ENCODE measurements at places on chromosomes 12 and 14.

DNA sequence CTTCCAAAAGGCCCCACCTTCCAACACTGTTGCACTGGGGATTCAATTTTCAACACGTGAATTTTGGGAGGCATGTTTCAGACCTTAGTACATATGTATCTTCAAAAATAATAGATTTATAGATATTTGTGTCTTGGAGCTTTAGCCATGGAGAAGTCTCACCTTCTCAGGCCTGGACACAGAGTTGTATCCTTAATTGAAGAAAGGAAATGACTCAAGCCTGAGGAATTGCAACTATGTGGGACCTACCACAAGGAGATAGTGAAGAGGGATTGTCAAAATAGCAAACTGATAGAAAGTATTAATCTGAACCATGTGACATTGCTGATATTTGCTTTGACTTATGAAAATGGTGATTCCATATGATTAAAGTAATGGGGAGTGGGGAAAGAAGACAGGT lies 89.8 kb downstream of the ACSS3 start:
- DNase-seq: no peak

DNA sequence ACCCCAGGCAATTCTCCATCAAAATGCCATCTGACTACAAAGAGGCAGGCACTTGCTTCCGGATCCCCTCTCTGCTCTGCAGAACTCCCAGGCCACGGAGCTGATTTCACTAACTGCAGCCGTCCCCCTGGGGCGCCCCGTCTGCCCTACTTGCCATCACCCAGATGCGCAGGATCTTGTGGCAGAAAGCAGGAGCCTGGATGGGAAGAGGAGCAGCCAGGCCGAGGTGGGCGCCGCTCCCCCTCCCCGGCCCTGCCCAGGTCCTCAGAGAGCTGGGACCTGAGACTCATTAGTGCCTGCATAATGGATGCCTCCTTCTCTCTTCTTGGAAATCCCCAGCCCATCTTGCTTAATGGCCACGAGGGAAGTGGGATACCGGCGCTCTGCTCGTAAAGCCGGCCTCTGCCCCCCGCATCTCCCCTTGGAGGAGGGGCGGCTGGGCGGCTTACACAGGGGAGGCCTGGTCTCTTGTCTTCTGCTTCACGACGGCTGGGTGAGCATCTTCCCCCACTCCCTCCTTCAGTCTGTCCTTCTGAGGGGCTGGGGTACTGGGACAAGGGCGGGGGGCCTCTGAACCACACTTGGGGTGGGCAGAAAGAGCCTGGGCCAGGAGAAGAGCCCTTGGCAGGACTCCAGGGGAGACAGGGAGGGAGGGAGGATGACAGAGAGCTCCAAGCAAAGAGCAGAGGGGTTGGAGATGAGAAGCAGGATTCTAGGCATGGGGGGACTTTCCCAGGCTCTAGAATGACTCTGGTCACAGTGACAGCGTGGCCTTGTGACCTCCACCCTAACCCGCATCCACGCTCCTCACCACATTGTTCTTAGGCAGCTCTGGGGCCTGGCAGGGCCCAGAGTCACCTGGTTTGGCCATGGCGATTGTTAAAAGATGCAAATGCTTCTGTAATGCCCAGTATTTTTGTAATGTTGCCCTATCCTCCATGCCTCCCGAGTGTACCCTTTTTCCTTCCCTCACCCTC lies 19.4 kb upstream of the EML1 start:
- DNase-seq: no peak

DNA sequence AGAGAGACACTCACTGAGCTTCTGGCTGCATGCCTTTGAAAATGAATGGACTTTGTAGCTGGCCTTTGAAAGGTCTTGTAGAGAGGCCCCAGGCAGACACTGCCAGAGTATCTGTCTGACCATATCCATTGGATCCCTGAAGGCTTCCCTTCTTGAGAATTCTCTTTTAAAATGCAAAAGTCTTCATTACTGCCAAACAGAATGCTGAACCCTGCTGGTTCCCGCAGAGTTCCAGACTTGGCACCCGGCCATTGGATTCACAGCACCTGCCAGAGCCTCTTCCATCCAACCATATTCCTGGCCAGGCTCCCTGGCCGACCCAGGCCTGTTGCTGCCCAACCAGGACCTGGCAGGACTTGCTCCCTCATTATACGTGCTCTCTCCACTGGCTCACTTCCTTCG lies 182.5 kb downstream of the GXYLT1 start:
- no peak for DNase-seq

GRCh38 chr12:128970110-128970509 lies 116.8 kb downstream of the GLT1D1 start:
- no peak for DNase-seq

GRCh38 chr14:103638594-103638993 lies 9.6 kb downstream of the KLC1 start:
- no peak for DNase-seq

GRCh38 chr12:80411787-80412186 lies 32.2 kb upstream of the PTPRQ start:
- no peak for DNase-seq

- DNase-seq: no peak
Measured at GRCh38 chr14:85387181-85387580, 142.8 kb upstream of the FLRT2 start.

DNA sequence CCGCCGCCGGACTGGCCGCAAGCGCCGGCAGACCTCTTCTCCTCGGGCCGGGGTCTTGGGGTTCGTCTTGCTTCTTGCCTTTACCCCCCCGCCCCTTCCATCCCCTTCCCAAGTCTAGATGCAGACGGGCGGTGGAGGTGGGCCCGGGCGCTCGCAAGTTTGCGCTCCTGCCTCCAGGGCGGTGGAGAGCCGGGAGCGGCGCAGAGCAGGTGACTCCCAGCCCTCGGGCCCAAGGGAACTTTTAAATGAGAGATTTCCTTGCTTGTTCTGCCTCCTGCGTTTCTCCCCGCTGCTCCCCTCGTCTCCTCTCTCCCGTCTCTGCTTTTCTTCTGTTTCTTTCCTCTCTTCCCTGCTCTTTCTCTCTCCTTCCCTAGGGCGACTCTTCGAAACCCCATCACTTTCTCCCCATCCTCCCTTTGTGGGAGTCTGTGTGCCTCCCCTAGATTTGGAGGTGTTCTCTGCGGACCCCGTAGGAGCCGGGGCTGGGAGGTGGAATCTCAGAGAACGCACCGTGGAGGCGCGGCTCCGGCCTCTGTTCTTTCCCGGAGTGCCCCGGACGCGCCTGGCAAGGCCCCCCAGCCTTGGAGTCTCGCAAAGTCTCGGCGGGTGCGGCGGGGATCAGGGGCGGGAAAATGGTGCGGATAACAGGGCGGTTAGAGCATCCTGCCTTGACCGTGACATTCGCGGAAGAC lies 114.7 kb upstream of the MYL2 start:
- DNase-seq: no peak

- DNase-seq: no peak
Measured at GRCh38 chr14:32761381-32761968, 177.2 kb upstream of the NPAS3 start.

DNA sequence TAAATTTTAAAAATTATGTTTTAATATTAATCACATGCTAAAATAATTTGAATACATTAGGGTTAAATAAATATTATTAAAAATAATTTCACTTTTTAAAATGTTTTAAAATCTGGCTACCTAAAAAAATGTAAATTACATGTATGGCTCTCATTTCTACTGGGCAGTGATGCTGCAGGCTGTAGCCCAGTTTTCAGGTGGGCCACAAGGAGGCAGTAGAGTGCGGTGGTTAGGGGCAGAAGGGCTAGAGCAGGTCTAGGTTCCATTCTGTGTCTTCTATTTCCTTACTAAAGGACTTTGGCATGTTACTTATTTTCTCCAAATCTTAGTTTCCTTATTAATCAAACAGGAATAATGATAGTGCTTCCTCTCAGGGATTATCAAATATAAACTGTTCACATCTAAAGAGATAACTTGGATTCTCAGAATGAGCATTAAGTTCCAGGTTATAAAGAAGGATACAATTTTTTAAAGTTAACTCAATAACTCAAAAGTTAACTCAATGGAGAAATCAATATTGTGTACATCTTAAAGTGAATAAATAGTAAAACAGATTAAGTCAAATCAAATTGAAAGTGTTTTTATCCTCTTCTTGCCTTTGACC lies 54.9 kb upstream of the OVCH1 start:
- no peak for DNase-seq

- DNase-seq: no peak
Measured at GRCh38 chr12:17266856-17267255, 660.9 kb upstream of the LMO3 start.

- no peak for DNase-seq
Measured at GRCh38 chr12:108595711-108596647, 1.9 kb downstream of the TMEM119 start.

- DNase-seq: no peak
Measured at GRCh38 chr14:68027276-68027675, 207.7 kb downstream of the RAD51B start.

GRCh38 chr12:121279071-121279375 lies 17.5 kb downstream of the CAMKK2 start:
- DNase-seq: no peak

GRCh38 chr12:132190012-132190755 lies 45.9 kb downstream of the NOC4L start:
- peak; percentile 69 for DNase-seq

- DNase-seq: no peak
Measured at GRCh38 chr14:37230551-37231194, 32.9 kb downstream of the MIPOL1 start.

DNA sequence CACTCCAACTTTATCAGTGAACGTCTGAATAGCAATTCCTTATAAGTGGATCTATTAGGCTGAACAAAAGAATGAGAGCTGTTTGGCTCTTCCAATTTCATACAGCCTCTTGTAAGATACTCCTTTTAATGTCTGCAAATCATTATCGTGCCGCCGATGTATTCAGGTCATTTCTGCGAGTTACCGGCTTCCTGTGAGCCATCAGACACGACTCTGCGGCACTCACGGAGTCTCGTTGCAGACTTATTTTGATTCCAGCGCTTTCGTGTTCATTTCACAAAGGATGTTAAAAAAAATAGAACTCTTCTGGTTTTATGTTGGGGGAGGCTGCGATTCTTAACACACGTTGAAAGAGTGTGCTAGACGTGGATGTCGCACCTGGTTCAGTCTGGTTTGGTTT lies 106.6 kb downstream of the GLT1D1 start:
- DNase-seq: no peak

DNA sequence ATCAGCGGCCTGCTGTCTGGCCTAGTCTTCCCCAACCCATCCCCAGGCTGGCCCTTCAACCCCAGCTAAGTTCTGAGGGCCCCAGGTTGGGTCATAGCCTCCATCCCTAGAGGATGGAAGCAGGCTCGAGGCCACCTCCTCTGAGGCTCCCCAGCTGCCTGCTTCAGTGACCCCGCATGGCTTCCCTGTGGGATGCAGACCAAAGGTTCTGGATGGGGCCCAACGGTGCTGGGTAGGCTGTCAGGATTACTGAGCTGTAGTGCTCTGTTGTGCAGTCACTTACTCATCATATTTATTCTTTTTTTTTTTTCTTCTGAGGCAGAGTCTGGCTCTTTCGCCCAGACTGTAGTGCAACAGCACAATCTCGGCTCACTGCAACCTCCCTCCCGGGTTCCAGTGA lies 92.0 kb downstream of the IRF2BPL start:
- no peak for DNase-seq

GRCh38 chr14:102554821-102555819 lies 37.3 kb upstream of the RCOR1 start:
- no peak for DNase-seq

DNA sequence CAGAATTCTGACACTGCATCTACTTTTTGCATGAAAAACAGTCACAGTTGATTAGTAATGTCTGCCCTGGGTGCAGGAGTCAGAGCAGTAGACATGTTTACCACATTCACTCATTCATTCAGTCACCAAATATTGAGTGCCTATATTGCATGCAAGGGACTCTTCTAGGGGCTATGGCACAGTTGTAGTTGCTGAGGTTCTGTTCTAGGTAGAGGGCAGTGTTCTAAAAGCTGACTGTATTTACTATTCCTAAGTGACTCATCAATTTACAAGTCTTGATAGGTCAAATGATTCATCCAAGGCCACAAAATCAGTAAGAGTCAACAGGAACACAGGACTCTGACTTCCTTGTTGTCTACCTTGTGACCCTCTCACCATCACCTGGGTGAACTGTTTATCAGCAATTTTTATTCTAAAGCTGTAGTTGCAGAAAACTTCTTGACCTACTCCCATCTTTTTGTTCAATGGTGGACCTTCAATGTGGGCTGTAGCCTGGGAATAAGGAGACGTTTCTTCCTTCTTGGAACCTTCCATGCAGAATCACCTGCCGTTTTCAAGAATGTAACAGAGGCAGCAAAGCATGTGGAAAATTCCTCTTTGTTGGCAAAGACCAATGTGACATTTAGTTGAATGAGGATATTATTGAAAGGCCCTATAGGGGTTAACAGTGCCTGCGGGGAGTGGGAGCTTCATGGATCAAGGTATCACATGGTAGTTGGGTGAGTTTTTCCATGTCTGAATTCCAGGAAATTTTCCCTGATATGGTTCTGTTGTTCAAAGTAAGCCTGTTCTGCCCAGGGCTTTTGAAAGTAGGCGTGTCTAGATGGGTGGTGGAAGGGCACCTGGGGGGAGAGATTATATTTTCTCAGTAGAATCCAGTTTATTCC lies 223.2 kb downstream of the KTN1 start:
- no peak for DNase-seq

DNA sequence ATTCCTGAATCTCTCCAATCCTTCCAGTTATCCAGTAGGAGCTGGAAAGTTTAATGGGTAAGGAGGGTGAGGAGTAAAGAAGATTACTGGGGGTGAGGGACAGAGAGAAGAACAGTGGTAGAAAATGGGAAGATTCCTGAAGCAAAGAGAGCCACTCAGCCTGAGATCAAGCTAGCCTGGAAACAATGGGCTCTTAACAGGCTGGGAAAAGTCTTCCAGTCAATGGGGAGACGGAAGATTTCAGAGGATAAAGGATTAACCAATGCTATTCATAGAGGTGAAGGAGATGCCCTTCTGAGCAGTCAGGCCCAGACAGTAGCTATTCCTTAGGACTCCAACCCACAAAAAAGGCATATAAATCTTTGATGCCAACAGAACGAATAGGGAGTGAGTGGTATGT lies 14.8 kb downstream of the GDF11 start:
- no peak for DNase-seq

DNA sequence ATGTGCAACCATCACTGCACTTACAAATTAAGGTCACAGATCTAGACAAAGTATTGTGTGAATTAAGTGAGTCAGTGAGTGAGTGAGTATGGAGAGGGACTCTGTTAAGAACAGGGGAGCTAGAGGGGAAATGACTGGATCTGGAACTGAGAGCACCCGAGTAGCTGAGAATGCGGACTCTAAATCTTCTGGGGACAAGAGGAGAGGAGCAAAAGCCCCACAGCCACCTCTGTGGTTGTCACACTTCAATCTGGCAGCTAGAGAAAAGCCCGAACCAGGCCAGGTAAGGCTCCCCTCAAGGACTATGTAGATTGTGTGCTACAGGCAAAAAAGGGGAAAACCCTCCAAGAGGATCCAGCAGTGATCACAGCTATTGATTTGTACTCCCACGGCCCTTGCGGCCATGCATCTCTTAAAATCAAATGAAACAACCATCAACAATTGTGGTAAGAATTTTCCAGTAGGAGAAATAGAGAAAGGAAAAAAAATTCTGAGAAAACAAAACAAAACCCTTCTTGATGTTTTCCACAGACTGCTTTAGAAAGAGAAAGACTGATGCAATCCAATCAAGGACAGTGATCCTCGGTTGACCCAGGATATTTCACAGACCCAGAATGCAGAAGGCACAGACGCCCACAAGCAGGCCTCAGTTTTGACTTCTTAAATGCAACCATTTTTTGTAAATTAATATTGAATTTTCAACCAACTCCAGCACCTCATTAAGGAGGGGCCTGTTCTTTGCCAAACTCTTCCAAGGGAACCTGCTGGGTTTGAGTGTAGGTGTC lies 109.6 kb downstream of the SLC38A6 start:
- no peak for DNase-seq

Measured in 8988T (cell line).